Hindlimb muscle (tissue), 1 donor: ENCODE measurements at places on chromosomes 7 and 10. TPM values are rescaled to one million over a fixed set of nuclear protein-coding genes. Genes with fewer than 3 reads are reported as not detected.
A peak's percentile ranks its signal among the peaks of the same experiment; 100 is the strongest.

DNA sequence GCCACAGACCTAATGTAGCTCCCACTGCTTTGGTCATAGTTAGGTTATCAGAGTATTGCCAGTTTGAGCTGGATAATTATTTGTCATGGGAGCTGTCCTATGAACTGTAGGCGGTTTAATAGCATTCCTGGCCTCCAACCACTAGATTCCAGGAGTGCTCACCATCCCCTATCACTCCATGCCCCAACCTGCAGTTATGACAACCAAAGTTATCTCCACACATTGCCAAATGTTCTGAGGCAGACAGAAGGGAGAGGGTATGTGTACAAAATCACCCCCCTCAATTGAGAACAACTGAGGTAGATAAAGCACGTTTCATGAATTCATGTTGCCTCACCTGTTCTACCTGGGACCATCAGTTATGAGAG lies 119.0 kb upstream of the CACUL1 start:
- DNase-seq: no peak

- DNase-seq: no peak
These were observed 2.8 kb downstream of the EFCAB10 start for GRCh38 chr7:105578496-105578895.

DNA sequence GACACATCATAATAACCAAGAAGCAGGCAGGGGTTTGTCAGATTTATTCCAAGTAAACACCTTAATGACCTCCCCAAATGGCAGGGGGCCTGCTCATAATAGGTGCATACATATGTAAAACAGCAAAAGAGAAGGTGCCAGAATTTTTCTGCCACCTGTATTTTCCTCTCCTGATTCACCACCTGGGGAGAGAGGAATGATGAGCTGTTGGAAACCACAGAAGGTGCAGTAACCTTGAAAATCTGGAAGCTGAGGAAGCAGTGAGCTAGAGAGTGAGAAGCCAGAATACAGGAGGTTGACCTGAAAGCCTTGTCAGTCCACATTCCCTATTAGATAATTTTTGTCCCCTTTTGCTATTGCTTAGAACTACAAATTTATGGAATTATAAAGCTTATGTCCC lies 46.2 kb upstream of the PDE1C start:
- no peak for DNase-seq

GRCh38 chr10:43380610-43381222 lies 9.3 kb downstream of the FXYD4 start:
- no peak for DNase-seq

- DNase-seq: no peak
These were observed 37.2 kb downstream of the TMEM120A start for GRCh38 chr7:75957021-75957736.

GRCh38 chr7:17492437-17492836 lies 194.0 kb downstream of the AHR start:
- DNase-seq: no peak

- no peak for DNase-seq
These were observed 193.8 kb upstream of the KLF6 start for GRCh38 chr10:3978761-3979160.

DNA sequence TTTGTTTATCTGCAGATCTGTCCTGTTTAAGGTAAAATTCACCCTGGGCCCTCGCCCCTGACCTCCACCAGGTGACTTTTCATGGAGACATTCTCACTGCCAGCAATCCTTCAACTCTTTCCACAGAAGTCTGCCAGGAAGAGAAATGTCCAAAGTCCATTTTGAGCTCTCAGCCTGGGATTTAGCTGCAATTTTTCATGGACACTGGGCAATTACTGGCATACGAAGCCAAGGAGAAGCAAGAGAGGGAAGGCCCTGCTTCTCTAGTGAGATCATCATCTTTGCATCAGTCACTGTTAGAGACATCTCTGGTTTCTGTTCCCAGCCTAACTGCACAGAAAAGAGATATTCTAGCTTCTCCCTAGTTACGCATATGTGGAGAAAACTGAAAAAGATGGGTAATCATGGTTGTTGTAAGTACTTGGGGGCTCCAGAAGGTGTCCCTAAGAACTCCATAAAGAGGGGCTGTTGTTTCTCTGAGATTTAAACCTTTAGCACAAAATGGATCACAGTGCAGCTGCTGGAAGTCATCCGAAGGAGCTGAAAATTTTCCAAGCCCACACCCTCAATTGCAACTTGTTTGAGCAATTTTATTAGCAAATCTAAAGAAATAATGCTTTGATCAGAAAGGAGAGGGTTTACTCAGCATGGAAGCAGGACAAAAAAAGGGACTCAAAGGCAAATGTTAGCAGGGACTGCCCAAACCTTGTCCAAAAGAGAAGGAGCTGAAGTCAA lies 168.9 kb downstream of the SNX10 start:
- no peak for DNase-seq

DNA sequence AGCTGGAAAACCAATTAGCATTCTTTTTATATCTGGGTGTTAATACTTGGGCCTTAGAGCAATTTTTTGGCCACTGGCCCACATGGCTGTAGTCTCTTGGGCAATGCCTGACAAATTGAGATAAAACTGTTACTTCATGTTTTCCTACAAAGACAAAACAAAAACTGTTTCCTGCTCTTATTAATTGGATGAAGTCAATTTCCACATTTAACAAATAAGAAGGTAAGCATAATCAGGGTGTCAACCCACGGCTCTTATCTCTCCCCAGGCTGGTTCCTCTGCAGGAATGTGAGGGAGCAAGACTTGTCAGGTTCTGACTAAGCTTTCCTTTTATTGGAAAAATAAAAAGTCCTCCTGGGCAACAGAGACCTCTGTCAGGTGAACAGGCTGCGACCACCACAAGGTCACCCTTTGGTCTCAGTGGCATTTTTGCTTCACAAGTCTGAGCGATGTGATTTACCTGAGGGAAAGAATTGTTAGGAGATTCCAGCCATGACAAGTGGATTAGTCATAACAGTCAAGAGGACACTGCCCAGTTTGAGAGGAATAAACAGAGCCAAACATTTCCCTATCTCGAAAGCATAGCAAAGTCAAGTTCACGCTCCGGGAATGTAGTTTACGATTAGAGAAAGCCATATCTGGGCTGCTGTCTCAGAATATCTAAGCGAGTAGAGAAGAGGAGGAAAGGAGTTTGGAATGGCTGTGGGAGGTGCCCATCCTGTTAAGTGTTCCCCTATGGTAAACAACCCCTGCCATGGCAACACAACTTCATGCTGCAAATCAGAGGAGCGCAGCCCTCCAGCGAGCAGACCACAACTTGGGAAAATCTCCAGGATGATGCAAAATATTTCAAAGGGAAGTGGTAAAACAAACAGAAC lies 144.4 kb downstream of the TES start:
- peak; percentile 81 for DNase-seq

DNA sequence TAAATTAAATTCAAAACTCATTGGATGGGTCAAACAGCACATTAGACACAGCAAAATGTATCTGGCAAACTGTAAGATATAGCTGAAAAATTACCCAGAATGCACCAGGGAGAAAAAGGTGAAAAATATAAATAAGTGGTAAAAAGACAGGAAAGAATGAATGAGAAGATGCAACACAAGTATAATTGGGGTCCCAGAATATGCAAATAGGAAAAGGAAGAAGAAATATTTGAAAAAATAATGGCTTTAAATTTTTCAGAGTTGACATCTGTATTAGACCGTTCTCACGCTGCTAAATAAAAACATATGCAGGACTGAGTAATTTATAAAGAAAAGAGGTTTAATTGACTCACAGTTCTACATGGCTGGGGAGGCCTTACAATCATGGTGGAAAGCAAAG lies 167.7 kb upstream of the PLXNA4 start:
- no peak for DNase-seq

Gene HPSE2
- not detected for polyA plus RNA-seq

Gene PRLHR
- not detected for polyA plus RNA-seq

Gene PRSS1
- not detected for polyA plus RNA-seq

Gene NRBF2
- polyA plus RNA-seq: 13.4 TPM

Gene TCERG1L
- 0.36 TPM for polyA plus RNA-seq

Gene AKR1C8
- not detected for polyA plus RNA-seq

Gene PLEKHA8
- polyA plus RNA-seq: 11.4 TPM

Gene GPR146
- 6.2 TPM for polyA plus RNA-seq

Gene HABP2
- polyA plus RNA-seq: 0.10 TPM
